GM23338 (cell line): ENCODE measurements at places on chromosomes 5 and 9. TPM values are rescaled to one million over a fixed set of nuclear protein-coding genes. Genes with fewer than 3 reads are reported as not detected.

DNA sequence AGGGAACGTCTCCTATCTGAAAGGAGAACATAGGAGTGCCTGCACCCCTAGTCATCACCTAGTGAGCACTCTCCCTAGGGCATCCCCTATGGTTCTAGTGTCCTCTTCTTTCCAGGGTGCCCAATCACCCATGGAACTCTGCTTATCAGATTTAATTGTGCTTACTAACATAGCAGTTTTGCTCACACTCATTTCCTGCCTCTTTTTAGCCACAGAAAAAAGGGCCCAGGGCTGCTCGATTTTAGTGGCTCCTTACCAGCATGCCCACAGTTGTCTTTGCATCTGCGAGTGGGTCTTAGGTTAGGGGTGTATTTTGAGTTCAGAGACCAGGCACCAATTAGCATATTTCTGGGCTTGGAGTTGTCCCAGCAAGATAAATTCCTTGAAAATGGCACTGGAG lies 1110.2 kb downstream of the TAF11L14 start:
- DNase-seq: no peak

DNA sequence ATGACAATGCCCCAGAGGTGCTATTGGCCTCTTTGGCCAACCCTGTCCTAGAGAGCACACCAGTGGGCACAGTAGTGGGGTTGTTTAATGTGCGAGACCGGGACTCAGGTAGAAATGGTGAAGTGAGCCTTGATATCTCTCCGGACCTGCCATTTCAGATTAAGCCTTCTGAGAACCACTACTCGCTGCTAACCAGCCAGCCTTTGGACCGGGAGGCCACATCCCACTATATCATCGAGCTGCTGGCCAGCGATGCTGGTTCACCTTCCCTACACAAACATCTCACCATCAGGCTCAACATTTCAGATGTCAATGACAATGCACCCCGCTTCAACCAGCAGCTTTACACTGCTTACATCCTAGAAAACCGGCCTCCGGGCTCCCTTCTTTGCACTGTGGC lies 1.4 kb downstream of the PCDHGC5 start:
- DNase-seq: no peak

Gene FRMPD1
- total RNA-seq: 0.12 and 0.63 TPM in 2 replicates

Gene NRARP
- total RNA-seq: 39.0 and 55.1 TPM in 2 replicates

Gene KCNV2
- not detected in 2 replicates for total RNA-seq

Gene FAM169A
- total RNA-seq: 78.7 and 97.7 TPM in 2 replicates

Gene NOXA1
- 0.59 and 0.62 TPM in 2 replicates for total RNA-seq
